ENCODE measurements at places on chromosomes 11 and 22.
A peak's percentile ranks its signal among the peaks of the same experiment; 100 is the strongest.

GRCh38 chr11:85672105-85672902 lies 7.4 kb upstream of the CREBZF start:
- DNase-seq = no peak

- DNase-seq = no peak
These were observed 62.7 kb downstream of the CSNK2A3 start for GRCh38 chr11:11290354-11290753.

GRCh38 chr22:38312261-38312800 lies 4.9 kb downstream of the CSNK1E start:
- no peak for DNase-seq

GRCh38 chr11:117412176-117412575 lies 84.5 kb downstream of the CEP164 start:
- no peak for DNase-seq

DNA sequence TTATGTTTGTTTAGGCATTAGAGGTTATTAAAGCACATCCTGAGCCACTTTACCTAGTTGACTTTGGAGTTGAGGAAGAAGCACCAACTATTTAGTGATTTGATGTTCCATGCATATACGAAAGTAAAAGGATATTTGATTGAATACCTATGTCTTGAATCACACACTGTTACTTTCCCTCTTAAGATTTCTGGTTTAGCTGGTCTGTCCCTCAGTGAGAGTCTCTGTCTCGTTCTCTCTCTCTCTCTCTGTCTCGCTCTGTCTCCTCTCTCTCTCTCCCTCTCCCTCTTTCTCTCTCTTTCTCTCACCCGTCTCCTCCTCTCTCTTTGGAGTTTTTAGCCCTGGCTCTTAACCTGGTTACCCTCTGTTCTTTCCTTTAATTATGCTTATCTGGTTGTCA lies 11.0 kb downstream of the CTNND1 start:
- no peak for DNase-seq

- DNase-seq = peak; percentile 41
These were observed 862 bp upstream of the CENATAC start for GRCh38 chr11:118996926-118997626.

DNA sequence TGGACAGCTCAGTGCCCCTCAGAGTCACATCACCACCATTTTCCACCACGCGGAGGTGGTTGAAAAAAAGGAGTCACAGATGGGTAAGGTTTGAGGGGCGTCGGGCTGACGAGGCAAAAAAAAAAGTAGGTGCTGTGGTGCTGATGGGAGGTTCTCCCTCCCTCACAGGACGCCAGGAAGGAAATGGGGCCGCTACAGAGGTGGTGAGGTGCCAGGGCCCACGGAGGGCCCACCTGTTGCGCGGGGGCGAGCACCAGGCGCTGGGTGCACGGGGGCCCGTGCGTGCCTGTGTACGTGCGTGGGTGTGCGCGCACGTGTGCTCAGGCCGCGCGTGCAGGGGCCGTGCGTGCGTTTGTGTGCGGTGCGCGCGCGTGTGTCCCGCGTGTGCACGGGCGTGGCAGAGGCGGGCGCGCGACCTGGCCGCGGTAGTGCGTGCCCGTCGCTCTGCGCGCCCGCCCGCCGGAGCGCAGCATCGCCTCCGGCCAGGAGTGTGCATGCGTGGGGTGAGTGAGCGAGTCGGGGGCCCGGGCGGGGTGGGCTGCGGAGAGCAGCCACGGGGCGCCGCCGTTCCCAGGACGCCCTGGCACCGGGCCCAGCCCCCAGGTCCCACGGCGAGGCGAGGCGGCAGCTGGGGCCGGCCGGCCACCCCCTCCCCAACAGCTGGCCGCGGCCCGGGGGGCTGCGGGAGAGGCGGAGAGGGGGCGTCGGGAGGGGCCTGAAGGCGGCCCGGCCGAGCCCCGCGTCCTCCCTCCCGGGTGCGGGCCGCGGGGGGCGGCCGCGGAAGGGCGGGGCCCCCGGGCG lies 2.8 kb downstream of the PDGFB start:
- DNase-seq = peak; percentile 55

GRCh38 chr22:25782831-25783230 lies 40.8 kb downstream of the MYO18B start:
- no peak for DNase-seq

DNA sequence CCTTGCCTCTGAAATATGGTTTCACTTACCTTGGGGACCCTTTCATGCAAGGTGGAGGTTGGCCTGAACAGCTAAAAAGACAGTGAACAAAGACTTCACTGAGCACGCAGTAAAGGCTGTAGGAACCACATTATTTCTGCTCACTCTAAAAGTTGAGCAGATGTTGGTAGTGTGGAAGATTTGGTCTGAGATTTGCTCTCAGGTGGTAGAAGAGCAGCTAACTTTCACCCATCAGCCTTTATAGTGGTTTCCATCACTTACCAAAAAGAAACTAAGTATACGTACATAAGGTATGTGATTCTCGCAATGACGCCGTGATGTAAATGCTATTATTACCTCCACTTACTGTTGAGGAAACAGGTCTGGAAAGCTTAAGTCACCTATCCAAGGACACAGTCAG lies 47.3 kb downstream of the PRR5L start:
- DNase-seq = no peak

- DNase-seq = no peak
These were observed 252.8 kb upstream of the PLET1 start for GRCh38 chr11:112513417-112513816.

GRCh38 chr22:38504731-38505540 lies 1.2 kb downstream of the DDX17 start:
- DNase-seq = peak; percentile 65

DNA sequence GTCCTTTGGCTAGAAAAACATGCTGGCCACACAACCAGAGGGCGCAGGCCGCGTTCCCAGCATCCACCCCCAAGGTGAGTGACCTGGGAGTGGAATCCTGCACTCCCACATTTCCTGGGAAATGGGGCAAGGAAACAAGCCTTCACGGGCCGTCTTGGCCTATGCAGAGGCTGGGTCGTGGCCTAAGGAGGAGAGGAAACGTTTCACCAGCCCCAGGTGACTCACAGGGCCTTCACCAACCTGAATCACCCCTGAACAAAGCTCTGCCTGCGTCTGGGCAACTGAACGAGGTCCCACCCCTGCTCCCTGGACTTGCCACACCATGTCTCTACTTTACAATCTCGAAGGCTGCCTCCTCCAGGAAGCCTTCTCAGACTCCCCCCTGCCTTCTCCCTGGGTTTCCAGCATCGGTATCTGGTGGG lies 13.2 kb downstream of the MYH9 start:
- peak; percentile 70 for DNase-seq

GRCh38 chr11:72962084-72962483 lies 147.9 kb downstream of the ATG16L2 start:
- DNase-seq = no peak

DNA sequence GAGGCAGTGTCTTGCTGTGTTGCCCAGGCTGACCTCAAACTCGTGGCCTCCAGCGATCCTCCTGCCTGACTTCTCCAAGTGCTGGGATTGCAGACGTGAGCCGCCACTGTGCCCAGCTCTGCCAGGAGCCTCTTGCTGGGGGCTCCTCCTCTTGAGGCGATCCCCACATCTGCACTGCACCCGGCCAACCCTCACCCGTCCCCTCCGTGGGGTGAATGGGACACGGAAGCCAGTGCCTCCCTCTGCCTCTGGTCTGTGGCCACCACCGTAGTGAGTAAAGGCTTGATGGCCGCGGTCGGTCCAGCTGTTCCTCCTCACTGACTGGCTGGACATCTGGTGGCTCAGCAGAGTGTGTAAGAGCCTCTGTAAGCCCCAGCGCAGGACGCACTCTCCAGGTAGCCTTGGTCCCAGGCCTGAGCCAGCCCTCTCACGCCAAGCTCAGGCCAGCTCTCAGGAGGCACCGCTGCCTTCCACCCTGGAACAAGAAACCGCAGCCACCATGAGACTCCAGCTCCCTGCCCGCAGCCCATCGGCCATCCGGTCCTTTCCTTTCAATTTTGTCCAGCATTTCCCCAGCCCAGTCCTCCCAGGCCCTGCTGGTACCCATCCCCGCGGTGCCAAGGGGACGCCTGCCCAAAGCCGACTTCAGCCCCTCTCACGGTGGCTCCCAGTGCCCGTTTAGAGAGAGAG lies 100.3 kb downstream of the BRD1 start:
- DNase-seq = no peak

DNA sequence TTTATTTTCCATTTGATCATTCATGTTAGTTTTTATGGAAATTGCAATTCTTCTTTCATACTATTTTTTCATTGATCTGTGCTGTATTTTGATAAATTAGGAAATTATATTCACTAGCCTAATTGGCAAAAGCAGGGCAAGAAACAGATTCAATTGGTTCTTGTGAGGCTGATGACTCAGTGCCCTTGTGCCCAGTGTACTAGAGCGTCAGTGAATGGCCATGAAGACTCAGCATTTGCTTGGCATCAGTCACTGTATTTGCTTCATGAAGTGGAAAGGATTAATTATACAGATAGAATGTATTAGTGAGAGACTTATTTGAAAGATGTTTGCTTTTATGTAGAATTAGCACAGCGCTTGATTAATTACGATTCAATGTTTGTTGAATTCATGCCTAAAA lies 31.8 kb downstream of the MRGPRX1 start:
- no peak for DNase-seq

DNA sequence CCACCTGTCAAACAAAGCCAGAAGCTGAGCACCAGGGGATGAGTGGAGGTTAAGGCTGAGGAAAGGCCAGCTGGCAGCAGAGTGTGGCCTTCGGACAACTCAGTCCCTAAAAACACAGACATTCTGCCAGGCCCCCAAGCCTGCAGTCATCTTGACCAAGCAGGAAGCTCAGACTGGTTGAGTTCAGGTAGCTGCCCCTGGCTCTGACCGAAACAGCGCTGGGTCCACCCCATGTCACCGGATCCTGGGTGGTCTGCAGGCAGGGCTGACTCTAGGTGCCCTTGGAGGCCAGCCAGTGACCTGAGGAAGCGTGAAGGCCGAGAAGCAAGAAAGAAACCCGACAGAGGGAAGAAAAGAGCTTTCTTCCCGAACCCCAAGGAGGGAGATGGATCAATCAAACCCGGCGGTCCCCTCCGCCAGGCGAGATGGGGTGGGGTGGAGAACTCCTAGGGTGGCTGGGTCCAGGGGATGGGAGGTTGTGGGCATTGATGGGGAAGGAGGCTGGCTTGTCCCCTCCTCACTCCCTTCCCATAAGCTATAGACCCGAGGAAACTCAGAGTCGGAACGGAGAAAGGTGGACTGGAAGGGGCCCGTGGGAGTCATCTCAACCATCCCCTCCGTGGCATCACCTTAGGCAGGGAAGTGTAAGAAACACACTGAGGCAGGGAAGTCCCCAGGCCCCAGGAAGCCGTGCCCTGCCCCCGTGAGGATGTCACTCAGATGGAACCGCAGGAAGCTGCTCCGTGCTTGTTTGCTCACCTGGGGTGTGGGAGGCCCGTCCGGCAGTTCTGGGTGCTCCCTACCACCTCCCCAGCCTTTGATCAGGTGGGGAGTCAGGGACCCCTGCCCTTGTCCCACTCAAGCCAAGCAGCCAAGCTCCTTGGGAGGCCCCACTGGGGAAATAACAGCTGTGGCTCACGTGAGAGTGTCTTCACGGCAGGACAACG lies 11.7 kb downstream of the CXCR5 start:
- DNase-seq = peak; percentile 71

GRCh38 chr22:28810821-28811491 lies 10.6 kb upstream of the XBP1 start:
- DNase-seq = peak; percentile 33

DNA sequence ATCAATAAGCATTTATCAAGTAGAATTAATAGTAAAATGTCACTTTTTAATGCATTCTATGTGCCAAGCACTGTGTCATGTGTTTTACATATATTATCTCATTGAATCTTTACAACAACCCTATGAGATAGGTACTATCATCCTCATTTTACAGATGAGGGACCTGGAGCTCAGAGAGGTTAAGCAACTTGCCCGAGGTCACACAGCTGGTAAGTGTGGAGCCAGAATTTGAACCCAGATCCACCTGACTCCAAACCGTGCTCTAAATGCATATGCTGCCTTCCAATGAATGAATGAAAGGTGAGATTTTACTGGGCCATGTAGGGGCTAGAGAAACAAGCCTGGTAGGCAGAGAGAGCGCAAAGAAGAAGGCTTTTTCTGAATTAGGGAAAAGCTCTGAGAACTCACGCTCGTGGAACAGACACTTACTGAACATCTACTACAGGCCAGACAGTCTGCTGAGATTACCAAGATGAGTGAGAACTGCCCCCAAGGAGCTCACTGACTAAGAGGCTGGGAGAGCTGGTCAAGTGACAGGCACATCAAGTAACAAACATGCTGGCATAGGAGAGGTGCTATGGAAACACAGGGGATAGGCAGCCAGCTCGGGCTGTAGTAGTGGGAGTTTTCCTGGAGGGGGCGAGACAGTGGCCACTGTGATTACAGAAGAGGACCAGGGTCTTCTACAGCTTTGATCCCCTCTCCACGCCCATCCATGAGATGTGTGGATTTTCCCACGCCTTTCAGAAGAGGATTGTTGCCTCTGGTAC lies 4.4 kb downstream of the ABCG4 start:
- no peak for DNase-seq

- no peak for DNase-seq
These were observed 64.5 kb upstream of the PHOX2A start for GRCh38 chr11:72308226-72309073.

DNA sequence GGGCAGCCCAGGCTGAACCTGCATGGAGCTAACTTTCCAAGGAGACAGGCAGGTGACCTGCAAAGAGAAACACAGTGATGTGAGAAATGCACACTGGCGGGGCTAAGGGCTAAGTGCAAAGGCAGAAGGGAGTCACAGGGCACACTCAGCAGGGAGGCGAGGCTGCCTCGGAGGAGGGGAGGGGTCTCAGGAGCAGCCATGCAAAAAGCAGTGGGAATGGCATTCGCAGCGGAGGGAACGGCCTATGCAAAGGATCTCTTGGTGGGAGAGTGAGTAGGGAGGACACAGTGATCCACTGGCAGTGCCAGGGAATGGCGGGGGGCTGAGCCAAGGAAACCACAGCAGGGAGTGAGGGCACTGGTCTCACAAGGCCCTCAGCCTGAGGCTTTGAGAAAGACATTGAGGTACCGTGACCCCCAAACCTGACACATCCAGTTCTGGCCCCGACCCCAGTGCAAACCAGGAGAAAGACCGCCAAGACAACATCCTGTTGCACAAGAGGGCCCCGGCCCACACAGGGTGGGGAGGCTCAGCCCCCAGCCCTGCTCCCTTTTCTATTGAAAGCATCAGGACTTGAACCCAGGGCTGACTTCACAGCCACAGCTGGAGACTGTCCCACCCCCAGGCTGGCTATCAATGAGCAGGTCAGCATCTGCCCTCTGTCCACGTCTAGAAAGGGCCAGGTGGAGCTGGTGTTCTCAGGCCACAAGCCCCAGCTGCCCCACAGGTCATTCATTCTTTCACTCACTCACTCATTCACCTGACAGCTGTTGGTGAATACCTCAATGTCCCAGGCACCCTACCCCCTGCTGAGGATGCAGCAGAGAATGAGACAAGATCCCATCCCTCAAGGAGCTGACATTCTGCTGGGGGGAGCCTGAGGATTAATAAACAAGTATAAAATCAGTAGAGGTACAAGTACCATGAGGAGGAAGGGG lies 50.7 kb downstream of the IGLL1 start:
- no peak for DNase-seq

- no peak for DNase-seq
These were observed 36.9 kb upstream of the RAB1B start for GRCh38 chr11:66231561-66231960.

GRCh38 chr22:27554841-27555456 lies 246.6 kb downstream of the MN1 start:
- DNase-seq = no peak

GRCh38 chr11:35304386-35304775 lies 115.0 kb downstream of the SLC1A2 start:
- DNase-seq = no peak

GRCh38 chr11:10793470-10794255 lies 15.1 kb downstream of the EIF4G2 start:
- no peak for DNase-seq

Data from activated naive CD4-positive, alpha-beta T cell treated with Interleukin-2 at 50 U/mL for 16 hours (primary cell).